Mucosa of gallbladder (tissue), 1 donor: ENCODE measurements at places on chromosomes 1 and 21.

DNA sequence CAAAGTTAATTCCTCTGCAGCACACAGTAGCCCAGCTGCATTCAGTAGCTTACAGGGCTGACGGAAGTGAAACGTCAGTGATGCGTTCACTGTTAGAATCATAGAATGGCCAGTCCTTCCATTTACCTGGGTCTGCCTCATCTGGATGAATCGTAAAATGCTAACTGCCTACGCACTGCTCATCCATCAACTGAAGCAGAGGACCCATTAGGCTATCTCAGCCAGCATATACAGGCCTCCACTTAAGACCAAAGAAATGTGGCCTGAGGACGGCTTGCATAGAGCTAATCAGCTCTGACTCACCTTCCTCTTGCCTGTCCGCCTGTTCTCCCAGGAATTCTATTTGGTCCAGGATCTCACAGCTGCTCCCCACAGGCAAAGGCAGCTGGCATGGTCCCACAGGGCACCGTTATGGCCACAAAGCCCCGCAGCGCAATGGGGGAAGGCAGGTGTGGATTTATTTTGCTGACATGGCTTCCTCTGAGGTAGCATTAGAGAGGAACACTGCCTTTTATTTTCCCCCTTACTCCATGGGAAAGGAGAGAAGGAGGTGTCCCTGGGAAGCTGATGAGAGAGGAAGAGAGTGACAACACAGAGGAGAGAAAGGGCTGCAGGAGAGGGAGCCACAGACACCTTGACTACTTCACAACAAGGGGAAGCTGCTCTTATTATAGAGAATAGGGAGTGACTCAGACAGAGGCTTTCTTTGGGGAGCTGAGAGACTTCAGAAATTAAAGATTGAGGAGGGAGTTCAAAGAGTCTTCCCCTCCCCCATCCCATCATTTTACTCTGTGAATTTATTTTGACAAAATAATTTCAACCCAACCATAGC lies 177.6 kb downstream of the HHIPL2 start:
- no peak for DNase-seq

GRCh38 chr1:236185687-236186086 lies 43.3 kb downstream of the GPR137B start:
- DNase-seq = no peak

- no peak for DNase-seq
Measured at GRCh38 chr1:84757301-84757700, 67.0 kb upstream of the SSX2IP start.

GRCh38 chr1:64139877-64140276 lies 63.5 kb upstream of the UBE2U start:
- no peak for DNase-seq

DNA sequence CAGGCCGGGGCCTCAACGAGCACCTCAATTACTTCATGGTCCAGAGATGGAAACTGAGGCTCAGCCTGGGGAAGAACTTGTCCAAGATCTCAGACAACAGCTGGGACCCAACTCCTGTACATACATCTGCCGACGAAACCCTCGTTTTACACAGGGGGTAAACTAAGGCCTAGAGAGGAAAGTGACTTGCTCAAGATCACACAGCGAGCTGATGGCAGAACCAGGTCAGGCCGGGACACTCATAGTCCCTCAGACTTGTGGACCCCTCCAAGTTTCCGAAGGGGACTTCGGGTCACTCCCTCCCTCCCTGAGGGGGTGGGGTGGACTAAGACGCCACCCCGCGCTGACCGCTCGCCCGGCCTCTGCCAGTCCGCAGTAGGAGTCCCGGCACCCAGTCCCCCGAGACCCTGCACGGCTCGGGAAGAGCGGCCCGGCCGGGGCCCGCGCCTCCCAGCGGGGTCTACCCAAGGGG lies 430 bp downstream of the WASF2 start:
- DNase-seq = no peak
